ENCODE measurements at places on chromosomes 7 and 10. TPM values are rescaled to one million over a fixed set of nuclear protein-coding genes. Genes with fewer than 3 reads are reported as not detected.

The TLX1 gene
- not detected for total RNA-seq

The PGAM2 gene
- total RNA-seq: 2.5 TPM

DNA sequence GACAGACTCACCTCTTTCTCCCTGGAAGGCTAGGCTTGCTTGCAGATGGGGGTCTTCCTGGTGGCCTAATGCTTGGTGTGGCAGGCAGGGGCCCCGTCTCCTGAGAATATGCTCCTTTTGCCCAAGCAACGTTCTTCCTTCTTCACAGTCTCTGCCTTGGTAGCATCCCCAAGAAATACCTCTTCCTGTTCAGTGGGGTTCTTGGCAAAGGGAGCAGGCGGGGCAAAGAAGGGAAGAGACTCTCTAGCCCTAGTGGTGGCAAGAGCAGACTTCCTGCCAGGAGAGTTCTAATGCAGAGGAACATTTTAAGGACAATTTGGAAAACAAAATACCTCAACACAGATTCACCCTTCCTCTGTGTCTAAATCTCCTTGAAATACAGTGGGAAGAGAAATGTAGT is at the start of gene CLEC5A:
Gene CLEC5A (minus strand): TSS at position 179 of the 400 bp plus-strand sequence. CDS start 682 bp downstream, outside the sequence.
- no peak for DNase-seq

DNA sequence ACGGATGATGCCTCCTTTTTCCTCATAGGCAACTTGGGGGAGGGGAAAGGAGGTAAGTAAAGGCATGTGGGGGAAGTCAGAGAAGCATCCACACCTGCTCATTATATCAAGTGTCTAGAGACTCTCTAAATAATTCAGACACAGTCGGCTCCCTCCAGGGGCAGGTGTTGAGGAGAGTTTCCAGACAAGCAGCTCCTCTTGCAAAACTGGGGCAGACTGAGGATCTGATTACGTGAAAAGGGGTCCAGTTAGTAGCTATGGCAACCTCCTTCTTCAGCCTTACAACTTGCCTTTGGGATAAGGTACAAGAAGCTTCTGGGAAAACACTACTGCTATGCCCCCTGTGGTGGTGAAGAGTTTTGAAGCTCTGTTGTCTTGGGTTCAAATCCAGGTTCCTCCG is 39.0 kb upstream of the SORBS1 start:
- no peak for DNase-seq

The DEPP1 gene
- 16.6 TPM for total RNA-seq

The SRRM3 gene
- 2.5 TPM for total RNA-seq

GRCh38 chr7:78099715-78100394 is 301.3 kb downstream of the PHTF2 start:
- DNase-seq: no peak

- DNase-seq: no peak
Measured at GRCh38 chr10:104067525-104067924, 18.2 kb downstream of the COL17A1 start.

- no peak for DNase-seq
Measured at GRCh38 chr7:30196408-30196807, 61.6 kb downstream of the MTURN start.

GRCh38 chr10:24355056-24355688 is 146.2 kb downstream of the KIAA1217 start:
- DNase-seq: no peak

DNA sequence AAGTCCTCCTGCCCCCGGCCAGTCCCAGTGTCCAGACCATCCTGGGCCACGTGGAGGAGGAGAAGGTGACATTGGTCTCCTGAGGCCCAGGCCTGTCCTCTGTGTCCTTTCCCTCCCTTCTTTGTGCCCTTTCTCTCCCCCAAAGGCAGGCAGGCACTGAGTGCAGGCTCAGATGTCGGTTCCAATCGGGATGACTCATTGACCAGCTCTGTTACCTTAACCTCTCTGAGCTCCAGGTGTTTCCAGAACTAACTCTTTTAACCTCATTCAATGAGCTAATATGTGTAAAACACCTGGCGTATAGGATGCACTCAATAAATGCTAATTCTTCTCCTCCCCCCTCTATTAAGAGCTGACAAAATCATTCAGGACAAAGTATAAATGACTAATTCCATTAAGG is 25.7 kb downstream of the MACROH2A2 start:
- no peak for DNase-seq

DNA sequence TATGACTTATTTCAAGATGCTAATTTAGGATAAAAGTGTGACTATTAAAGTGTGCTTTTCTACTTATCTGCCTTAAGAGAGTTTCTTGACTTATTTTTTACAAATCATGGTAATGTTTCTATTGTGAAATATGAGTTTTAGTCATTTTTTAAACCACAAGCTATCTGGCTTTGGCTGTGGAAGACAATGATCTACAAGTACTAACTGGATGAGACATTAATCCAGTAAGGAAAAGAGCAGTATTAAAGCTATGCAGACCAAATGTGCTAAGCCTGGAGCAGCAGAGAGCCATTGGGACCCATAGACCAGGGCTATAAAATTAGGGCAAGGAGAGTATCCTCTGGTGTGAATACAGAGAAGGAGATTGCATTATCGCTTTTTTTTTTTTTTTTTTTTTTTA is 92.4 kb downstream of the SEMA3A start:
- no peak for DNase-seq

The ZMYND11 gene
- total RNA-seq: 69.2 TPM

The NCF1 gene
- total RNA-seq: not detected

GRCh38 chr7:93043385-93043985 is 74.3 kb downstream of the SAMD9 start:
- DNase-seq: no peak

GRCh38 chr7:152382244-152382643 is 53.6 kb downstream of the KMT2C start:
- no peak for DNase-seq

DNA sequence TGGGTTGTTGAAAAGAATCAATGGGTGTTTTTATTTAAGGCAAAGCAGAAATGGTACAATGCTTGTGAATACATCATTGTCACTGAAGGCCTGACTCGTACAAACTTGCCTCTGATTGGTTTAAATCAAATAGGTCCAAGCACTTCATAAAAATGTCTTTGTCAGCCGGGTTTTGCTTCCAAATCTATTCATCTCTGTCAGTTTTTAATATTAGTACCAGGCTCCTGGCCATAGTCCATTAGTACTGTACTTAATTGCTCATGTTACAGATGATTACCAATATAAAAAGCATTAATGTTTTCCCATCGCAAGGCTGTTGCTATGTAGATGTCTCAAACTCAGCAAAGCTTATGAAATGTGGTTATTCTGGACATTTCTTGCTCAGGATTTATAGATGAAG is 171.9 kb downstream of the ARID5B start:
- no peak for DNase-seq

GRCh38 chr10:104417637-104418292 is 64.1 kb downstream of the CFAP58 start:
- no peak for DNase-seq

GRCh38 chr10:99280472-99280871 is 44.8 kb upstream of the HPSE2 start:
- no peak for DNase-seq

- DNase-seq: no peak
Measured at GRCh38 chr7:127474457-127474856, 81.9 kb upstream of the ZNF800 start.

GRCh38 chr7:1925973-1926907 is 256.2 kb downstream of the ELFN1 start:
- no peak for DNase-seq

DNA sequence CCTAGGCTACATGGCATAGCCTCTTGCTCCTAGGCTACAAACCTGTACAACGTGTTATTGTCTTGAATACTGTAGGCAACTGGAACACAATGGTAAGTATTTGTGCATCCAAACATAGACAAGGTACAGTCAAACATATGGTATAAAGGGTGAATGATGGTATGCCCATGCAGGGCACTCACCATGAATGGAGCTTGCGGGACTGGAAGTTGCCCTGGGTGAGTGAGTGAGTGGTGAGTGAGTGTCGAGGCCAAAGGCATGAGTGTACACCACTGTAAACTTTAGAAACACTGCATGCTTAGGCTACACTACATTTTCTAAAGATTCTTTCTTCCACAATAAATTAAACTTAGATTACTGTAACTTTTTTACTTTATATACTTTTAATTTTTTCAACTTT is 165.7 kb downstream of the PARD3 start:
- DNase-seq: no peak

GRCh38 chr10:92290076-92290836 is 622 bp downstream of the CPEB3 start:
- DNase-seq: no peak

GRCh38 chr10:128263891-128264688 is 137.9 kb upstream of the MKI67 start:
- peak; percentile 59 for DNase-seq

DNA sequence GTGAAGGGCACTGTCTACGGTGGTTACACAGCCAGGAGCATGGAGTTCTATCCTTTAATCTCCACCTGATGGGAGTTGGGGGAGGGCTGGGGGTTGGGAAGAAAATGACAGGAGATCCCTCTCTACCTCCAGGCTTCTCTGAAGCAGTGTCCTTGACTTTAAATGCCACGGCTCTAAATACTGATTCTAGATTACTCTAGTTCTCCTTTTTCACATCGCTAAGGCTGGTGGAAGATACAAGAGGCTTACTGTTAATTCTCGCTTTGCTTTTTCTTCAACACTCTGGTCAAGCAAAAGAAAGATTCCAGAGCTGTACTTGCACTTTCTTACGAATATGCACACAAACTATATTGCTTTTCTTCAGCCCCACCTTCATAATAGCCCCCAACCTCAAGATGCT is 30.5 kb downstream of the ARL3 start:
- DNase-seq: no peak

The CLDN4 gene
- total RNA-seq: 172 TPM

- DNase-seq: no peak
Measured at GRCh38 chr7:70794962-70795361, 337.0 kb upstream of the GALNT17 start.

GRCh38 chr7:82406937-82407336 is 36.6 kb downstream of the CACNA2D1 start:
- DNase-seq: no peak

DNA sequence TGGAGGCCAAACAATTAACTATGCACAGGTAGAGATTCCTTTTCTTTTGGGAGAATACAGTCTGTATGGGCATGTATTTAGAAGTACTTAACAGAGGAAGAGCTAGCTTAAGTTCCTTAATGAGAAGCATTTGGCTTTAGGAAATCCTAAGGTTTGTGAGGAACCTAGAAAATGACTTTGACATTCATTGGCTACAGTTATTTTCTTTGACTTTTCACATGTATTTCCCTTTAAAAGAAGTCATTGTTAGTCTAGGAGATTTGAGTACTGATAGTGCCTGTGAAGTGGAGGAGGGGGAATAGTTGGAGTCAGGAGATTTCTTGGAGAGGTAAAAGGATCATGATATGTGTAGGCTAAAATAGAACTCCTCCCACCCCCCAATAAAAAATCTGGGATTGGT is 3.6 kb downstream of the HELLS start:
- DNase-seq: no peak

GRCh38 chr10:47056247-47056510 is 145.0 kb downstream of the PTPN20 start:
- DNase-seq: no peak

The ARHGAP22 gene
- total RNA-seq: 4.7 TPM

The RELN gene
- 5.4 TPM for total RNA-seq

DNA sequence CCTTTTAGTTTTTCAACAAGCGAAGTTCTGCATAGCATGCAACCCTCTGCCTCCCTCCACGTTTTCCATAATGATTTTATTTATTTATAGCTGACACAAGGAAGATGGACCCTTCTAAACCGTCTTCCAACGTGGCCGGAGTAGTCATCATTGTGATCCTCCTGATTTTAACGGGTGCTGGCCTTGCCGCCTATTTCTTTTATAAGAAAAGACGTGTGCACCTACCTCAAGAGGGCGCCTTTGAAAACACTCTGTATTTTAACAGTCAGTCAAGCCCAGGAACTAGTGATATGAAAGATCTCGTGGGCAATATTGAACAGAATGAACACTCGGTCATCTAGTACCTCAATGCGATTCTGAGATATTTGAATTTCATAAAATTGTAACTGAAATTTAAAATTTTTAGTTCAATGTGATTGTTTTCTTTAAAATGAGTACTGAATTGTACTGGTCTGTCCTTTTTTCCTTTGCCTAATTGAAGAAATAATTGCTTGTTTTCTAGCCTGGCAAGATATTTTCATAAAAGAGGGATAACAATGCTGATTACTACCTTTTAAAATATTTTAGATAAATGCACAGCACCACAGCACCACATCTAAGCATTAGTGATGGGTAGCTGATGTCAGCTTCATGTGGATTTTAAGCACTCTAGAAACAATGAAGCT is 41.5 kb upstream of the SLC39A12 start:
- DNase-seq: no peak

DNA sequence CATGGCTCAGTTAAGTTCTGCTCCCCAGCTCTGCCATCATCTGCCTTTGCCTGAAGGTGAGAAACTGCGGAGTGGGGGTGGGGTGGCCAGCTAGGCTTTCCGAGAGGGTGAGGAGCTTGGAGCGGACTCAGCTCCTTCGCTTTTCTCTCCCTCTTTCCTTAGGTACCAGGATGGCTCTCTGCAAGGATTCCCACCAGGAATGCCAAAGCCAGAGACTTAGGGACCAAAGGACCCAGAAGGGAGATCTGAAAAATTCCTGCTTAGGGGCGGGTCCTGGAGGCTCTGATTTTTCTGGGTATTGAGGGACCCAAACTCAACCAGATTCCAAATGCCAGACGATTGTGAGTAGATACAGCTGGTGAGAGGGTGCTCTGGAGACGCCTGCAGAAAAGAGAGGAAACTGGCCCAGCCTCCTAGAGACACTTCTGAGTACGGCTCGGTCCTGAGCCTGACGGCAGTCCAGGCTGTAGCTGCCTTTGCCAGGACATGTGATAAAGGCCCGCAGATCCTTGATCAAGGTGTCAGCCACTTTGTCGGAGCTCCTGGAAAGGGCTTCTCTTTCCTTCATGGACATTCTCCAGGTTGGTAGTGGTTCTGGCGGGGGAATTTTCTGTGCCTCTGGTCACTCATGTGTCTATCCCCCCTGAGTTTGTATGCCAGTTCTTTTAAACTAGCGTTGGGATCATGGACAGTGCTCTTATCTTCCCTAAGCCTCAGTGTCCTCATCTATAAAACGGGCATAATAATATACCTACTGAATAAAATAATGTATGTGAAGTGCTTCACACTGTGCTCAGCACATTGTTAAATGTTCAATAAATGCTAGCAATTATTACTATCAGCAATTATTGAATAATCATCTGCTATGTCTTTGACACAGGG is 42.5 kb upstream of the BTRC start:
- DNase-seq: peak; percentile 25

DNA sequence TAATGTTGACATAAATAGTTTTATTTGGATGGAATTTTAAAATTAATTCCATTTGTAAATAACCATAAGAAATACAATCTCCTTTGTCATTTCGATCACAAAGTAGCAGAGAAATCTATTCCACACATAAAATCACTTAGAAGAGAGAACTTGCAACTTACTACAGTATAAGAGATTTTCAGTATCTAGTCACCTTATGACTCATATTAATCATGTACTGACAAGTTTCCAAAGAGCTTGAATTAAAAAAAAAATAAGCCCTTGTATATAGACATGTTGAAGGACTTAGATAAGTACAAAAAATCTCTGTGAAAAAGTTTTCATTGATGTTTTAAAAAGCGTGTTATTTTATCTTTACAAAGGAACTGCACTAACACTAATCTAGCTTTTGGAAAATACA is 207.1 kb upstream of the ETV1 start:
- no peak for DNase-seq

GRCh38 chr10:107653832-107654287 is 489.4 kb upstream of the SORCS1 start:
- no peak for DNase-seq

- DNase-seq: no peak
Measured at GRCh38 chr10:131002031-131002861, 309.3 kb downstream of the TCERG1L start.

The IQUB gene
- total RNA-seq: 2.5 TPM

GRCh38 chr10:113945075-113945686 is 90.7 kb downstream of the NHLRC2 start:
- DNase-seq: no peak
